ENCODE measurements at places on chromosomes 5 and 9. TPM values are rescaled to one million over a fixed set of nuclear protein-coding genes. Genes with fewer than 3 reads are reported as not detected.

ADAMTS13 gene
- total RNA-seq, result 1.3 TPM

DNA sequence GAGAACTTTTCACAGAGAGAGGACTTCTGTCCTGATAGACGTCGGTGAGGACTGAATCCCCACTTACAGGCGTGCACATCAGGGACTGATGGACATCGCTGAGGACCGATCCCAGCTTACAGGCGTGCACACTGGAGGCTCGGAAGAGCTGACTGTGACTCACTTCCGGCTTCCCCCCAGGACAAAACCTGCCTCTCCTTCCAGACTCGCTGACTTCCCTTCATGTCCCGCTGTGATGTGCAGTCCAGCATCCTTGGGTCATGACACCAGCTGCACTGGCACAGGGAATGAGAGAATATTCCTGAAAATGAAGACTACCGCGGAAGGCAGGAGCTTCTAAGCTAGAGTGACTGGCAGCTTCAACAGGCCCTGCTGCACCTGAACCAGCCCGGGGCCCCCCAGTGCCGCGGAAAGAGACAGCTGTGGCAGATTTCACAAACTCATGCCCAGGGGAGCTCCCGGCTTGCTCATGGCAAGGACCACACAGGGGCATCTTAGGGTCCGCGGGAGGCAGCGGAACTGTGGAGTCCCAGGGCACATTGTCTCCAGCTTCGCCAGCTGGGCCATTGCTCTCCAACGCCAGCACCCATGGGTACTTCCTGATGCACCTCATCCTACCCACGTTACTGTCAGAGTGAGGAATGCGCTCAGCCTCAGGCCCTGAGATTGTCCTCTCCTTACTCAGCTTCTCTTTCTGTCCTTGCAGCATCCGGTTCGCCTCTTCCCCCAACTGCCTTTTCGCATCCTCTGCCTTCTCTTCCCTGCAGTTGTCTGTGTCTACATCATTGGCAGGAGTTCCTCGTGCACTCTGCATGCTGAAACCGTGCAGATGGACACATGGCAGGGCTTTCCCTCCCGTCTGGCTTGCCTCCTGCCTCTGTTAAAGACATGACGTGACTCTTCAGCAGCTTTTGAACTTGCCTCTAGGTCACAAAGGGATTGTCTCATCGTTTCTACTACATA is 29.5 kb downstream of the SURF6 start:
- no peak for DNase-seq

GRCh38 chr5:88769165-88769564 is 113.8 kb downstream of the MEF2C start:
- no peak for DNase-seq

- peak; percentile 42 for DNase-seq
Measured at GRCh38 chr9:134743853-134744252, 102.2 kb downstream of the COL5A1 start.

DNA sequence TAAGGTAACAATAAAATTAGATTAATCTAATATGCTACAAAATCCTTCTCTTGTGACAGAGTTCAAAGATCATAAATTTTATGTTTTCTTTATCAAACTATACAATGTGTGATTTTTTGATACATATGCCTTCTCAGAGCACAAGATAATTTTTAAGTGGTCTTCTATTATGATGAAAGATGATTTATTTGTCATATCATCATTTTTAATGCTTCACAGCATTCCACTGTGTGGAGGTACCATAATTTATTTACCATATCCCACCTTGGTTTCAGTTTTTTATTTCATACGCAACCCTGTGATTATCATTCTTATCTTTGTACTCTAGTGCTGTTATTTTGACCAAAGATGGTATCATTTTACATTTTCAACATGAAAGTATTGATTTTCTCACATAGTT is 41.7 kb downstream of the POLK start:
- DNase-seq, result no peak

BHMT gene
- 0.86 TPM for total RNA-seq

DNA sequence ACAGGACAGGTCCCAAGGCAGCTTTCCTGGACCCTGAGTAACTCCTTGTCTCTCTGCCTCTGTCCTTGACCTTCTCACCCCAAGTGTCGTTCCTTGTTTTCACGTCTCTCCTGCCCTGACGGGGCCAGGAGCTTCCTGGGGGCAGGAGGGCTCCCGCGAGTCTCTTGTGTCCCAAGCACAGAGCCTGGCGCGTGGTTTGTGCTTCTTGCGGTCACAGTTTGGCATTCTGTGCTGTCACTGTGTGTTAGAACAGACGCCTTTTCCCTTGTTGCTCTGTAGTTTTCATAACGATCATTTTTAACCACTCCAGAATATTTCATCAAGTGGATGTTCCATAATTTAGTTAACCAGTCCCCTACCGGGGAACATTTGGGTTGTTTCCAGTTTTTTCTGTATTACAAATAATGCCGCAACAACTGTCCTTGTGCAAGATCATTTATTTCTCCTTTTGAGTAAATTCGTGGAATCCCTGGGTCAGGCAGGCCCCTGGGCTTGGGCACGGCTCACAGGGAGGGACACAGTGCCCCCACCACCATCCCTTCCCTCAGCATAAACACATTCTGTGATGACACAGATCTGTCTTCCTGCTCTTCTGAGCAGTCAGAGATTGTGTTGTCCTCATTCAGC is 71.9 kb downstream of the TSPAN17 start:
- DNase-seq, result peak; percentile 2

DNA sequence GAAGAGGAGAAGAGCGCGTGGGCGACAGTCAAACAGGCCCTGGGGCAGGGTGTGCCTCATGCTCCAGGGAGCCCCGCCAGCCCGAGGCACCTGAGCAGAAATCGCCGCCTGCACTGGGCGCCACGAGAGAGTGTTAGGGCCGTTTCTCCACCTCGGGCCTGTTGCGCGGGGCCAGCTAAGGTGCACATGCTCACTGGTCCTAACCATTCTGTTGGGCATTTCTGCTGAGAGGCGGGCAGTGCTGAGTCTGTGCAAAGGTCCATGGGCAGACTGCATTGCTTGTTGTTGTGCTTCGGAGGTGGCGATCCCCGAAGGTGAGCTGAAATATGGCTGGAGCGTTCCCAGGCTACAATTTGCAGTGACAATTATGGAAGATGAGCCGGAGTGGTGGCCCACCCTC is 367.8 kb upstream of the SPATA31A5 start:
- DNase-seq, result no peak

- DNase-seq, result no peak
Measured at GRCh38 chr5:151383011-151383410, 35.7 kb upstream of the SLC36A2 start.

DNA sequence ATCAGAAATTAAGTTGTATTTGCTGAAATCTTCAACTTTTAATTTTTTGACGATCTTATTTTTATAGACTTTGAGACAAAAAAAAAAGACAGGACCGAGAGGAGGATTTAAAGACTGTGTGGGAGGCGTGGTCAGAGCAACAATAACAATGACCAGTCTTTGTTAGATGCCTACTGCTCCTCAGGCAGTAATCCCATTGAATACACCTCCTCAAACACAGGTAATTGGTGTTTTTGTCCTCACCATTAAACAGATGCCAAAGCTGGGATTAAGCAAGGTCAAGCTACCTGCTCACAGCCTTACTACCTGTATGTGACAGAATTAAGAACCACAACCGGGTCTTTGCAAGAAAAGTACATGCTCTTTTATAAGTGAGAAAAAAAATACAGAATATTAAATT is 233.3 kb upstream of the GRAMD2B start:
- DNase-seq, result no peak

- no peak for DNase-seq
Measured at GRCh38 chr5:135059000-135059923, 25.2 kb upstream of the PITX1 start.

ARHGEF39 gene
- 0.97 TPM for total RNA-seq

- DNase-seq, result no peak
Measured at GRCh38 chr5:97549496-97549895, 366.4 kb upstream of the RIOK2 start.

TRPM3 gene
- under 0.01 TPM for total RNA-seq

GRCh38 chr5:134051305-134051704 is 46.5 kb upstream of the VDAC1 start:
- peak; percentile 11 for DNase-seq

GRCh38 chr5:79936002-79936645 is 54.9 kb downstream of the MTX3 start:
- DNase-seq, result peak; percentile 60

- DNase-seq, result no peak
Measured at GRCh38 chr9:38181232-38181631, 112.2 kb upstream of the SHB start.

All from fibroblast of villous mesenchyme (primary cell).